ENCODE measurements at places on chromosomes 7 and 10.

DNA sequence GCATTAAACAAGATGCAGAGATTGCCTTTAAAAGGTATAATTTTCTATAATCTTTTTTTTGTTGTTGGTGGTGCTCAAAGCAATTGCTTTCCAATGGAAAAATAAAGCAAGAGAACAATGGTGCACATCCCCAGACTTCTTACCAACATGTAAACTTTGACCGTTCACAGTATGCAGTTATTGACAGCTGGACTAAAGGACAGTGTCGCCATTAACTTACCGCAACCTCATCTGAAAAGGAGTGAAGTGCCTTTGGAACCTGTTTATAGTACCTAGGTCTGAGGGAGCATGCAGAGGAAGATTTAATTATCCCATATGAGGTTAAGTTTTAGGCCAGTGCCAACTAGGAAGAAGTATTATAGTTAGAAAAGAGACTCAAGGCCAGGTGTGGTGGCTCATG is 654.5 kb downstream of the PARD3 start:
- no peak for DNase-seq

DNA sequence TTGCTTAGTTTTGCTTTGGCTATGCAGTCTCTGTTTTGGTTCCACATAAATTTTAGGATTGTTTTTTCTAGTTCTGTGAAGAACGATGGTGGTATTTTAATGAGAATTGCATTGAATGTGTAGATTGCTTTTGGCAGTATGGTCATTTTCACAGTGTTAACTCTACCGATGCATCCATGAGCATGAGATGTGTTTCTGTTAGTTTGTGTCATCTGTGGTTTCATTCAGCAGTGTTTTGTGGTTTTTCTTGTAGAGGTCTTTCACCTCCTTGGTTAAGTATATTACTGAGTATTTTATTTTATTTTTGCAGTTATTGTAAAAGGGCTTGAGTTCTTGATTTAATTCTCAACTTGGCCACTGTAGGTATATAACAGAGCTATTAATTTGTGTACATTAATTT is 78.2 kb upstream of the ZNF92 start:
- no peak for DNase-seq

GRCh38 chr7:108535744-108536143 is 9.8 kb upstream of the PNPLA8 start:
- no peak for DNase-seq

DNA sequence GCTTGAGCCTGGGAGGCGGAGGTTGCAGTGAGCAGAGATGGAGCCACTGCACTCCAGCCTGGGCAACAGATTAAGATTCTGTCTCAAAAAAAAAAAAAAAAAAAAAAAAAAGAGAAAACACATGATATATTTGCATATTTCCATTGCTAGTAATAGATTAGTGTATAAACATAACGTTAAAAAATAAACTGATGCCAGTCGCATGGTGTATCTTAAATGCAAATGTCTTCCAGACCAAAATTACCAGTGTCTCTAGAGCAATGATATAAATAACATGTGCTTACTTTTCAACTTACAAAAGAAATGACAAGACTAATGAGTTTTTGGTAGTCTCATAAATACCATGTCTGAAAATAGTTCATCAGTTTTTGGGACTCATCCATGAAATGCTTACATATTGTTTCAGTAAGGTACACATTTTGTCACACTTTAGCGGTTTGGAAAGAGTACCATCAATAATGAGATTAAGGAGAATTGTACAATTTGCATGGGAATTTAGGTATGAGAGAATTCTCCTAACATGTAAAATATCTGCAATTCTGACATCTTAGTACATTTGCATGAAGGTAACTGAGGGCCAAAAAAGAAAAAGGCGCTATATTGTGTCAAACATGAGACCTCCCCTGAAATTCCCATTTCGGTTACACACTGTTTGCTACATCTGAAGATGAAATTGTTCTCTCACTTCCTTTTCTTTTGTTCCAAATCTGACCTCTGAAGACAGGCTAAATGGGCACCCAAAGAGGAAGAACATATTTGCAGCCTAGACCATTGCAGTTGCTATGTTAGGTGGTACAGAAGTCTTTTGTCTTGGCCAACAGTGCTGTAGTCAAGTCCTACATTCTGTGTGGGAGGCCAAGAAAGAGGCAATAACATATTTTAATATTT is 51.5 kb upstream of the PIP4K2A start:
- DNase-seq, result no peak

Measured in mesendoderm (in vitro differentiated cells).